ENCODE measurements at places on chromosomes 4 and X. TPM values are rescaled to one million over a fixed set of nuclear protein-coding genes. Genes with fewer than 3 reads are reported as not detected.

GRCh38 chr4:27791640-27792039 is 931.0 kb downstream of the STIM2 start:
- H3K27me3 ChIP-seq: no peaks in the 10 kb centered on the region
- no peak for DNase-seq
- H3K36me3 ChIP-seq: no peaks in the 10 kb centered on the region
- H3K4me3 ChIP-seq: no peak overlapping the region
- no peak overlapping the region for H3K27ac ChIP-seq
- H3K4me1 ChIP-seq: no peaks in the 10 kb centered on the region

DNA sequence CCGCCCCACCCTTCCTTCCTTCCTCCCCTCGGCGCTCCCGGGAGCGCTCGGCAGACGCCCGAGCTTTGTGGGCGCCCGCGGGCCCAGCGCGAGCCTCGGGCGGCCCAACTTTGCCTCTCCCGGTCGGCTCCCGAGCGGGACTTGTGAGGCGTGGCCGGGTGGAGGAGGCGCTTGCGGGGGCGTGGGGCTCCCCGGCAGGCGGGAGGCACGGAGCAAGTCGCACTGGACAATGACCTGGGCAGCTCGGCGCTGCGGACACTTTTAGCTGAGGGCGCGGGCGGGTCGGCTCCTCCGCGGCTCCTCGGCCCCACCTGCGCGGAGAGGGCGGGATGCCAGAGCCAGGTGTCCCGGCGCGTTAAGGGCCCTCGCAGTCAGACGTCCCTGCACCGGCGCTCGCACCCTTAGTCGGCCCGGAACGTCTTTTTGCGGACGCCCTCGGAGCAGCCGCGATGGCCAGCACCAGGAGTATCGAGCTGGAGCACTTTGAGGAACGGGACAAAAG is 385 bp downstream of the DCLK2 start:
- peaks cover 59% of the 10 kb centered on the region for H3K27me3 ChIP-seq
- H3K4me1 ChIP-seq: peaks cover 7% of the 10 kb centered on the region
- peak overlapping the region; percentile 69 for H3K4me3 ChIP-seq
- H3K27ac ChIP-seq: no peak overlapping the region
- DNase-seq: peak; percentile 42
- H3K36me3 ChIP-seq: no peaks in the 10 kb centered on the region

Gene TXK
- total RNA-seq: 0.50 TPM

Gene NSDHL
- total RNA-seq: 32.0 TPM

Gene UGT2B7
- not detected for total RNA-seq

Gene ADGRL3
- 15.2 TPM for total RNA-seq

Gene MCF2
- total RNA-seq: 1.1 TPM

Gene SPANXN5
- total RNA-seq: not detected
